Stimulated activated CD8-positive, alpha-beta memory T cell treated with anti-CD3 and anti-CD28 coated beads, Interleukin-15, amount 100 ng/mL, for 48 hours (primary cell): ENCODE measurements at places on chromosomes 3 and 15.

GRCh38 chr15:93479715-93480114 lies 390.7 kb upstream of the RGMA start:
- DNase-seq = no peak

DNA sequence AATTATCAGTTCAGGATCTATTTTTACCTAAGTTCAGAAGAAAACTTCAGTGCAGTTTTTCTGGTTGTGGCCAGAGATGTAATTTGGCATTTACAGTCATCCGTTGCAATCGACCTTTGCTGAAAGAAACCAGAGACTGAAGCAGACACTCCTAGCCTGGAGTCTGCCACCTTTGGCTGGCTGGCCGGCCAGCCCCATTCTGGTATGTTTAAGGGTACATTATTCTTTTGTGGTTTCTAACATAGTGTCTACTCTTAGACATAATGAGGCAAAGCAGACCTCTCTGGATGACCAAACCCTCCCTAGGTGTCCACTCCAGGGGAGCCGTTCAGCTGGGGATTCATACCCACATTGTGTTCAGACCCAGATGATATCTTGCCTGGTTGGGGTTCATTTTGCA lies 275.9 kb upstream of the TPM1 start:
- DNase-seq = no peak

GRCh38 chr3:150737874-150738679 lies 24.9 kb downstream of the SIAH2 start:
- no peak for DNase-seq

DNA sequence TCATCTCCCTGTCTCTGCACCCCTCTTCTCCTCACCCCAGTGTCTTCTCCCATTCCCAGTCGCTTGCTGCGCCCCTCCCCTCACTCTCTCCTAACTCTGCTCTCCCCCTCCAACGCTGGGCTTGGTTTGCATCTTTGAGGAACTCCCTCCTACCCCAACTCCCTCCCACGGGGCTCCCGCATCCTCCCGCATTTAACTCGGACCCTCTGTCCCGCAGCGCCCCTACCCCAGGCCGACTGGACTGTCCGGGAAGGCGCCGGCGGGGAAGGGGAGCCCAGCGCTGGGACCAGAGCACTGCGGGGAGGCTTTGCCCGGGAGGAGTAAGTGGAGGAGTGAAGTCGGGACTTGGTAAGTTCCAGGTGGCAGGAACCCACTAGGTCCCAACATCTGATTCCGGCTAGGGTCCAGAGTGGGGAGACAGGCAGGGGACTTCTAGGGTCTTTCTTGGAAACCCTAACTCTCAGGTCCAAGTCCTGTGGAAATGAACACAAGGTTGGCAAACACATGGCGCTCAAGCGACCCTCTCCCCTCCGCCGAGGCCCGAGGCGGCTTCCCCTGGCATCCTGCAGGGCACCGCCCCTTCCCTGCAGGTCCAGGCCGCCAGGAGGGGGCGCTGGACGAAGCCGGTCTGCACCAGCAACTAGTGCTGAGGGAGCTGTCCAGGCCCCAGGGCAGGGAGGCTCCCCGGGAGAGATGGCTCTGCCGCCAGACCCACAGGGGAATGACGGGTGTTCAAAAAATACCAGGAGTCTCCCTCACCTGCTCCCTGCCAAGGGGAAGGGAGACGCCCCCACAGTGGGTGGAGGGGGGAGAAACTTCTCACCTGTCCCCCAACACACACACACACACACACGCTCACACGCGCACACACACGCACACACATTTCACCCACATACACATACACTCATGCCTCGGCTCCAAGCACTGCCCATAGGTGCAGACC lies 53.2 kb downstream of the LHFPL4 start:
- peak; percentile 62 for DNase-seq

DNA sequence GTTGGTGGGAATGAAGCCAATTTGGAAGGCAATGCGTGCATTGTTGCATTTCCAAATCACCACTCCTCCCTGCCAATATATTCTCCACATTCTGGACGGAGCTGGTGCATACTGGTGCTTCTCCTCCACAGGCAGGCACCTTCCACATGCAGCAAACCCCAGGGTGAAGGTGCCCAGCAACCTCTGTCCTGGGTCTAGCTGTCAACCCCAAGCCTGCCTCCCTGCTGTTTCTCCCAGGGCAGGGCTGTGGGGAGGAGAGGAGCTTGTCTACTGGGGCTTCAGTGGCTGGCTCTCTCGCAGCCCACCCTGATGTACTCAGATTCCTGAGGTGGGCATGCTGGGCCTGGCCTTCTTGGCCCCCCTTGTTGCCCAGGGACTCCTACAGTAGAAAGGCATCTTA lies 20.1 kb downstream of the GASK1A start:
- no peak for DNase-seq
